ENCODE measurements at places on chromosomes 5 and 9.

DNA sequence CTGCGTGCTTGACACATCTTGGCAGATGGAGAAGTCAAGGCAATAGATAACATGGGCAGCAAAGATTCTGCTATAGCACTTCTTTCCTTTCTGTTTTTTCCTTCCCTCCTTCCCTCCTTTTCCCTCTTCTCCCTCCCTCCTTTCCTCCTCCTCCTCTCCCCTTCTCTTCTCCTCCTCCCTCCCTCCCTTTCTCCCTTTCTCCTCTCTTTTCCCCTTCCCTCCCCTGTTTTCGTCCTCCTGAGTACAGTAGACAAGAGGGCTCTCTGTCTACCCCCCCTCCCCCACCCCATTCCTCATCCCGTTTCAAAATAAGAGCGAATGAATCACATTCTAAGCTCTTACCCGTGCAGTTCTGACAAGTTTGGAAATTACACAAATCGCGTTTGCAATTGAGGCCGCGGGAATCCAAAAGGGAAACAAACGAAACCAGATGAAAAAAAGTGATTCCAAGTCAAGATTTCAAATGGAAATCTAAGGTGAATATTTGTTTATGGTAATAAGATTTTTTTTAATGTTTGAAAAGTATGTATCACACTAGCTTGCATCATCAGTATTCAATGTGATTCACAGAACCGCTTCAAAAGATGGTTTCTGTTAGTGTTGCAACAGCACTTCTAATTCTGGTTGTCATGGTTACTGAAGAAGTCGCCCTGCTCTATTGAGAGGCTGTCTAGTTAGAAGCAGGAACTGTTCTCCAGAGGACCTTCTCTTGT lies 1.3 kb downstream of the NIM1K start:
- peak; percentile 99 for DNase-seq

- no peak for DNase-seq
Measured at GRCh38 chr5:74613283-74613682, 27.2 kb downstream of the ENC1 start.

DNA sequence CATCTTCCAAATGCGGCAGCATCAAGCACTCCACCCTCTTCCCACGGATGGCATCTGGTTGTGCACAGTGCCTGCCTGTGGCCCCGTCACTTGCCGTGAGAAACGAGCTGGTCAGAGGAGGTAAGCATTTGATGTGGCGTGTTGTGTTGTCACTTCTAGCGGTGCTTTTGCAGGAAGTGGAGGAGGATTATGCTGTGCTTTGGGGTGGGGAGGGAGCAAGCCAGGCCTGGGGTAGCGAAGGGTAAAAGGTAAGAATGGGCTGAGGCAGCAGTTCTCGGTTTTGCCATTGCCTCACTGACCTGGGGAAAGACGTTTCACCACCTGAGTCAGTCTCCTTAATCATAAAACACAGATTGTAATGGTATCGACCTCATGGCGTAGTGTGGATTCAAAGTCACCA lies 2.3 kb upstream of the POMT1 start:
- no peak for DNase-seq

DNA sequence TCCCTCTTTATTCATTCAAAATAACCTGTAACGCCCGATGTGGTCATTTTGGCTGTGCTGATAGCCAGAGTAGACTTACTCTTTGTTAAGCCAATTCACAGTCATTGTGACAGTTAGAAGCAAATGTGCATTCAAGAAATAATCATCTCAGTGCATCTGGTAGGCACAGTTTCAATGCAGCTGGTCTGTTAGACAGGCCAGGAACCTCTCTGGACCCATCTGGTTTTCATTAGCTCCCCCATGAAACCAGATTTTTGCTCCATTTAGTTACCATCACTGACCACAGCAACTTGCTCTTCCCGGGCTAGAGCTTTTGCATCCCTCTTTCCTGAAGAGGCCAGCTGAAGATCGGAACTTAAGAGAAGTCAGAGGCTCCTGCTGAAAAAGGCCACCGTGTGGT lies 284.2 kb downstream of the NSG2 start:
- peak; percentile 25 for DNase-seq

- DNase-seq, result no peak
Measured at GRCh38 chr9:39588500-39589137, 233.2 kb downstream of the SPATA31A1 start.

DNA sequence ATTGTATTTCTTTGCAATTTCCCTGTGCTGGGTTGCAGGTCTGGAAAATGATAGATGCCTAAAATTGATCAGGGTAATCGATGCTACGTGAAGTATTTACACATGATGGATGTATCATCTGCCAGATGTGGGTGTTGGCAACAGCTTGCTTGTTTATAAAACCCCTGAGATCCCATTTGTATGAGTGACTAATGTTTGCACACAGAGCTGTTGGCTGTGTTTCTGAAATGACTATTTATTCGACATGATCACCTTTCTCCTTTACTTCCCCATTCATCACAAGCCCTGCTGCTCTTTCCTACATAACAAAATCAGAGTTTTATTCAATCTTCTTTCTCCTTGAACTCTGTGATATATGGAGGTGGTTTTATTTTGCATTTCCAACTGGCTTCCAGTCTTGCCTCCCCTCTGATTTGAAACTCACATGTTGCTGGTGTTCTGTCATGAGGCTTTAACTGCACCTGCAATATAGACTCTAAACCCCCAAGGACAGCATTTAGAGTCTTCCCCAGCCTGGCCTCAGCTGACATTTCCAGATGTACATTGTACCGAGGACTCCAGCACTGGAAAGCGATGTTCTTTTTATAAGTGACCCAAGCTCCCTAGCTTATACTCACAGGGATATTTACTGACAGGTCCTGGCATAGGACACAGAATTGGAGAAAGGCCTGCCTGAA lies 50.7 kb upstream of the SHB start:
- no peak for DNase-seq

DNA sequence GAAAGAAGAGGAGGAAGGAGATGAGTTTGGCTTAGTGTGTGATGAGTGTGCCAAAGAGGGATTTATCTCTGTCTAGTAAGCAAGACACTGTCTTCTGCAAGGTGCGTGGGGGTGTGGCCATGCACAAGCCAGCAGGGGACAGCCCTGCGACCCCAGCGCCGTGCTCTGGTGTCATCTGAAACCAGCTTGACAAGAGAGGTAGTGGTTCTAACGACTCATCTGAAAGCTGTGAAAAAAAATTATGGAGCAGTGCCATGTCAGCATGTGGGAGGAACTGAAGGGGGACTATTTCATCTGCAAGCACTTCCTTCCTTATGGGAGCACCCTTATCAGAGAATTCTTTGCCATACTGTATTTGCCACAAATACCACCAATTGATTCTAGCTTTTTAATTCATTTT lies 398.6 kb downstream of the PSAT1 start:
- no peak for DNase-seq

DNA sequence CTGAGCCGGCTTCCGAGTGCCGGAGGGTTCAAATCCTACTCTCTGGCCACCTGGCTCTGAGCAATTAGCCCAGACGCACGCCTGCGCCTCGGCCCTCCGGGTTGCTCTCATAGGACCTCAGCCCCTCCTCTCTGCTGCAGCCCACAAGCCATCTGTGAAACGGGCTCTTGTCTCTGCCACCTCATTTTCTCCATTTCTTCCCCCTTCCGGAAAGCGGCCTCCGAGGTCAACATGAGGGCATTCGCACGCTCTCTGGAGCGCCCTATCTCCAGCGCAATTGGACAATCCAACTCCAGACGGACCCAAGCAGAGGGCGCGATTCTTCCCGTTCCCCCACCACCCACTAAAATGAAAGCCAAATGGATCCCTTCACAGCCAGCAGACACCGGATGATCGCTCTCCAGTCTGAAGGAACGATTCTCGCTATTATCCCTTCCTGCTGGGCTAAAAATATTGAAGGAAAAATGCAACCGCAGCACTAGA lies 41.5 kb downstream of the VAV2 start:
- DNase-seq, result peak; percentile 53

DNA sequence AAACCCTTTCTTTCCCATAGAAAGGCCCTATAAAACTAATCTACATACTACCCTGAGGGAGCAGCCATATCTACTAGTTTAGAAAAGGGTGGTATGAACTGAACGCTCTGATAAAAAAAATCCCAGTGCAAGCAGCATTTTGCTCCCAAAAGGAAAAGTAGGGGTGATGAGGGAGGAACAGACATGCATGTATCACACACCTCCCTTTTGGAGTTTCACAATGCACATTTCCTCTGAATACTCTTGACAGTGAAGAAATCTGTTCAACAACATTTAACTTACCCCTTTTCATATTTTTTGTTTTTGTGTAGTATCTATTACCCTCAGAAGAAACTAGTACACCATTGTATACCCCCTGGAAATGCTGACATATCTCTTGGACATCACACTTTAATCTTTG lies 411.4 kb downstream of the MAT2B start:
- DNase-seq, result no peak

DNA sequence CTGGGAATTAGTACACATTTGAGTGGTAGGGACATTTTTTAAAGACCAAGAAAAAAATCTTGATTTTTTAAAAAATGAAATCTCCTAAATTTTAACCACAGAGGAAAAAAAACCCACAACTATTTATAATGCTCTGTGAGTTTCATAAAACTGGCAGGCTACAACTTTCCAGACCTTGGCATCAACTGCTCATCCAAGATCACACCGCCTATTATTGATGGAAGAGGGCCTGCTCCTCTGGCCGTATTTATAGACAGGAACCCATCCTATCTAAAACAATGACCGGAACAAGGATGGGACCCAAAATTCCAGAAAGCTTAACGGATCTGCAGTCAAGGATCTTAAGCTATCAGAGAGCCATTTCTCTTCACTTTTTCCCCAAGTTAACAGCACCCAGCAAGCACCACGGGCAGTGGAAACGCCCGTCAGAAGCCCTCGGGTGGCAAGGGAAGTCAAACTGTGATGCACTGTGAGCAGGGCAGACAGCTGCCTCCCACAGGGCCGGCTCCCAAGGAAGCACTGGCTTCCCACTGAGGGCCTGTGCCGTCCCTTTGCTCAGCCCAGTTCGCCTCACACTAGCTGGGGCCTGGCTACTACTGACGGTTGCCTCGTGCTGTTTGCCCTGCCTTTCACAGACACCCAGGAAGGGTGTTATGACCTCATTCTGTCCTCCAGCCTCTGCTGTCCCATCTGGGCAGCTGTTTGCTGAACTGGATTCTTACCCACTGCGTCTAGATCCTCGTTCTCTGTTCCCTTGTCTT lies 62.8 kb downstream of the CDC14B start:
- peak; percentile 75 for DNase-seq

- DNase-seq, result no peak
Measured at GRCh38 chr9:88291856-88292255, 96.4 kb upstream of the SPIN1 start.

- DNase-seq, result no peak
Measured at GRCh38 chr5:142411656-142412425, 87.0 kb upstream of the SPRY4 start.

DNA sequence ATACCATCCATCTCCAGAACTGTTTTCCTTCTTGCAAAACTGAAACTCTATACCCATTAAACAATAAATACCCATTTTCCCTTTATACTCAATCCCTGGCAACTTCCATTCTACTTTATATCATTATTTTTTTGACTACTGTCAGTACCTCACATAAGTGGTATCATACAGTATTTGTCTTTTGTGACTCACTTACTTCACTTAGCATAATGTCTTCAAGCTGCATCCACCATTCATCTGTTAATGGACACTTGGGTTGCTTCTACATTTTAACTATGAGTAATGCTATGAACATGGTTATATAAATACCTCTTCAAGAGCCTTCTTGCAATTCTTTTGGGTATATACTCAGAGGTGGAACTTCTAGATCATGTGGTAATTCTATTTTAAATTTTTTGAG lies 11.6 kb upstream of the TYRP1 start:
- peak; percentile 40 for DNase-seq

GRCh38 chr9:130262771-130263170 lies 2.8 kb upstream of the HMCN2 start:
- no peak for DNase-seq

DNA sequence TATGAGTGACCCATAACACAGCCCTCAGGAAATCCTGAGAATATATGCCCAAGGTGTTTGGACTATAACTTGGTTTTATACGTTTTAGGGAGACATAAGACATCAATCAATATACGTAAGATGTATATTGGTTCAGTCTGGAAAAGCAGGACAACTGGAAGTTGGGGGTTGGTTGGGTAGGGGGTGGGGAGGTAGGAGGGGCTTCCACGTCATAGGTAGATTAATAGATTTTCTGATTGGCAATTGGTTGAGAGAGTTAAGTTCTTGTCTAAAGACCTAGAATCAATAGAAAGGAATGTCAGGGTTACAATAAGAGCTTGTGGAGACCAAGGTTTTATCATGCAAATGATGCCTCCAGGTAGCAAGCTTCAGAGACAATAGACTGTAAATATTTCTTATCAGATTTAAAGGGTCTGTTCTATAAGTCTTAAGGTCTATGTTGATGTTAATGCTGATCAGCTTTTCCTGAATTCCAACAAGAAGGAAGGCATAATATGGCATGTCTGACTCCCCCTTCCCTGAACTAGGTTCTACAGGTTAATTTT lies 2267.7 kb upstream of the ACO1 start:
- DNase-seq, result no peak

- DNase-seq, result no peak
Measured at GRCh38 chr5:161212123-161212712, 334.3 kb downstream of the GABRB2 start.

DNA sequence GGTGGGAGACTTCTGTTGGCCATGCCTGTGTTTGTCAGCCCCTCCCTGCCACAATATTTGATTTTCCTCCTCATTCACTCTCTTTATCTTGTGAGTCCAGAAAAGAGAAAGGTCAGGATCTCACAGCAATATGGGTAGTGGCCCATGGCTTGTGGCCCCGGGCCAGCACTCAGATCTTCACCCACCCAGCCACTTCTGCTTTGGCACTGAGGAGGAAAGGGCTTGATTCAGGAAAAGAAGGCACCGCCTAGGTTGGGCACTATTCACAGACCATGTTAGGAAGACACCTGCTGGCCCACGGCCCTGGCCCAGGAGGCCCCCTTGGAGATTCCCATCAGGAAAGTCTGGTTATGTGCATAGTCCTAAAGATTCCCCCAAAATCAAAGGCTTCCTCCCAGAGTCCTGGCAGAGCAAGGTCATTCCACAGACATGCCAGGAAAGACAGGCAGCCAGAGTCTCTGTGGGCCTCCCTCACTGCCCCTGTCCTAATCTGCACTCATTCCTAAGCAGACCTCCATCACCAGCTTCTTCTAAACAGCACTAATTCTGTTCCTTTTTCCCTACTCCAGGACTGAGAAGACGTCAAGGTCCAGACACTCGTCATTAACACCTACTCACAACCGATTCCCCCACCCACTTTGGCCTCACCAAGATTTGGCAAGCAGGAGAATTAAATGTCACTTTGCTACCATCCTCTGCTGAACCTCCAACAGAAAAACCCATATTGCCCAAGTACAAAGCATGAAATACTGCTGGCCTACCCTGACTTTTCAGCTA lies 179.3 kb downstream of the DEPDC1B start:
- no peak for DNase-seq

- DNase-seq, result no peak
Measured at GRCh38 chr9:133888048-133888808, 103.9 kb downstream of the VAV2 start.

GRCh38 chr9:3699883-3700282 lies 174.1 kb upstream of the RFX3 start:
- no peak for DNase-seq

- peak; percentile 69 for DNase-seq
Measured at GRCh38 chr5:138664276-138664943, 88.8 kb upstream of the CTNNA1 start.
